Breast epithelium (tissue), 4 donors: ENCODE measurements at places on chromosomes 12 and 14.

DNA sequence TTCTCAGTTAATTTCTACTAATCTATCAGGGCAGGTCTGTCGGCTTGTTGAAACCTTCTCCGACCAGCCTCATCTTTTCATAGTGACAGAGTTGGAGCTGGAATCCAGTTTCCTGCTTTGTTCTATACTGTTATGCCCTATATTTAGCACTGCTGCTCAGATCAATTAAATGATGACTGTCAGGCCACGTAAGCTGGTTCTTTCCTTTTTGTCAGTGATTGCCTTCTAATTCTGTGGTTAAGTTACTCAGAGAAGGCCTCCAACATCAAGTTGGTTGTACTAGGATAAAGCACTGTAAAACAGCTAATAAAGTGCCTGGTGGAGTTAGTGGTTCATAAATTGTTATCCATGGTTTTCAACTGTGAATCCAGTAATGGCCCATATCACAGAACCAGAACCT is 22.6 kb downstream of the DERA start:
- no peak for DNase-seq

- DNase-seq, result no peak
Observed at GRCh38 chr12:130933269-130933995, 20.3 kb upstream of the ADGRD1 start.

GRCh38 chr12:123601602-123602489 is at the start of gene DDX55:
Gene DDX55 (plus strand): TSS chr12:123602099. CDS start chr12:123602149, 50 bp downstream.
- peak; percentile 78 for DNase-seq

GRCh38 chr14:100828031-100828769 is 2.3 kb downstream of the MEG3 start:
- no peak for DNase-seq

DNA sequence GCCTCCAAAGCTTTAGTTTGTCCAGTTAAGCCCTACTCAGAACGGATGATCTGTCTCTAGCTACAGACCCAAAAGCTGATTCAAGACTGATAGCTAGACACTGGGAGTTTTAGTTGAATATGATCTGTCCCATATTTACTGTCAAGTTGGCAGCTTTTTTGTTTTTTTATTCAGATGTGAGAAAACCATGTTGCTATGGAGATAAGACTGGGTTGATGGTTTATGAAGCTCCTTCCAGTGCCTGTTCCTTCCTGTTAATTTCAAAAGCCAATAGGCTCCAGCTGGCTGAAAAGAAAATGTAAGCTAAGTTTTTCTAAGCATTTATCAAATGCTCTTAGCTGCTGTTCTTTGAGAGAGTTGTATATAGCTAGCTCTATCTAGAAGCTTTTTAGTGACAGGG is 4.7 kb downstream of the DYNLL1 start:
- no peak for DNase-seq

DNA sequence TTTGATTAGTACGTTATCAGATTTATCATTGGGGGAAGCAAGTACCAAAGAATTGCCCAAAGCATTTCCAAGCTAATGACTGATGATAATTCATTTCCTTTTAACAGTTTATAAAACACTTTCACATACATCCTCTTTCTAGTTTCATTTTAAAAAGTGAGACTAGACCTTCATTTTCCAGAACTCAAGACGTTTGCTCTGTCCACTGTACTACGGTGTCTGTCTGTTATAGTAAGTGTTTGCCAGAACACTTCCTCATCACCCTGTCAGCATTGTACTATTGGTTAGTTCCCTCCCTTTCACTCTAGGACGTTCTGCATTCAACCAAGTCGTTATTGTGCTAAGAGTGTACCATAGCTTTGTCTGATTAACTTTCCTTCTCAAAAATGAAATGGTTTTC is 81.7 kb upstream of the TMEM263 start:
- no peak for DNase-seq

GRCh38 chr12:56078931-56079722 is 838 bp upstream of the ERBB3 start:
- peak; percentile 95 for DNase-seq

GRCh38 chr14:85466678-85467077 is 63.3 kb upstream of the FLRT2 start:
- DNase-seq, result no peak

- DNase-seq, result no peak
Observed at GRCh38 chr12:126700096-126700495, 1566.9 kb upstream of the TMEM132C start.

GRCh38 chr14:104792101-104792884 is 3.3 kb downstream of the AKT1 start:
- no peak for DNase-seq

DNA sequence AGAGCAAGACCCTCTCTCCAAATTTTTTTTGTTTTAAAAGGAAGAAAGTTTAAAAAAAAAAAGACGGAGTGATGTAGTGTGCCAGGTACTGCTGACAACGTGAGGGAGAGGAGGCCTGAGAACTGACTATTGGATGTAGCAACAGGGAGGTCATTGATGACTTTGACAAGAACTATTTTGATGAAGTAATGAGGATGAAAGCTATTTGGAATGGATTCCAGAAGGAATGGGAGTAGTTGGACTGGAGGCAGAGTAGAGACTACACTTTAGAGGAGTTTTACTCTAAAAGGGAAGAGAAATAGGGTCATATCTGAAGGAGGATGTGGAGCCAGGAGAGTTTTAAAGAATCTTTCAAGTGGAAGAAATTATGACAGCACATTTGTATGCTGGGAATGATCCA is 27.8 kb upstream of the SLC38A2 start:
- DNase-seq, result no peak

DNA sequence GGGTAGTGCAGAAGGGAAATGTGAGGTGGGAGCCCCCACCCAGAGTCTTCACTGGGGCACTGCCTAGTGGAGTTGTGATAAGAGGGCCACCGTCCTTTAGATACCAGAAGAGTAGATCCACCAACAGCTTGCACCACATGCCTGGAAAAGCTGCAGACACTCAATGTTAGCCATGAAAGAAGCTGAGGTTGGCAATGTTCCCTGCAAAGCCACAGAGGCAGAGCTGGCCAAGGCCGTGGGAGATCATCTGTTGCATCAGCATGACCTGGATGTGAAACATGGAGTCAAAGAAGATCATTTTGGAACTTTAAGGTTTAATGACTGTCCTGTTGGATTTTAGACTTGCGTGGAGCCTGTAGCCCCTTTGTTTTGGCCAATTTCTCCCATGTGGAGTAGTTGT is 468.4 kb upstream of the FOXG1 start:
- DNase-seq, result no peak

- no peak for DNase-seq
Observed at GRCh38 chr12:2291182-2291832, 238.5 kb downstream of the CACNA1C start.

DNA sequence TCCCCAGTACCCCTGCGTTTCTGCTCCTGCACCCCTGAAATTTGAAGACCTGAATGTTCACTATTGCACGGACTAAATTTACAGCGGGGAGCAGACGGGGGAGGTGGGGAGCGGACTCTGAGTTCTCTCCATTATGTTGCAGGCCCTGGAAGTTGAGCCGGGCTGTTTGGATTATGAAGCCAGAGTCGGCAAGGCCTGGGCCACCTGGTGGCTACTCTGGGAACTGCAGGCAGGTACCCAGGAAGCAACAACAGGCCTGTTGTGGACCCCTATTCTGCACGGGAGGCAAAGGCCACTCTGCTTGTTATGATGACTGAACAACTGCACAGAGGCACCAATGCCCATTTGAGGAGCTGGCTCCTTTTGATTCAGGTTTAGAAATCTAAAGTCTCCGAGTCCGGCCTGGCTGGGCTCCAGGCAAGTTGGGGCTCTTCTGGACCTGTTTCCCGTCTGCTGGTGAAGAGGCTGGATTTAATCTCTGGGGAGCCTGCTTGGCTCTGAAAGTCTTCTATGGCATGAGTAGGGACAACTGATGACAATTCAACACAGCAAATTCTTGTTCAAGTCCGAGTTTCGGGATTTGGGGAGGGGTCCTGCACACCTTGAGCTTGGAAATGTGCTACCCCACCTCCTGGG is 34.1 kb upstream of the FAM181A start:
- peak; percentile 74 for DNase-seq

GRCh38 chr12:77231501-77231918 is 166.1 kb upstream of the E2F7 start:
- peak; percentile 45 for DNase-seq

DNA sequence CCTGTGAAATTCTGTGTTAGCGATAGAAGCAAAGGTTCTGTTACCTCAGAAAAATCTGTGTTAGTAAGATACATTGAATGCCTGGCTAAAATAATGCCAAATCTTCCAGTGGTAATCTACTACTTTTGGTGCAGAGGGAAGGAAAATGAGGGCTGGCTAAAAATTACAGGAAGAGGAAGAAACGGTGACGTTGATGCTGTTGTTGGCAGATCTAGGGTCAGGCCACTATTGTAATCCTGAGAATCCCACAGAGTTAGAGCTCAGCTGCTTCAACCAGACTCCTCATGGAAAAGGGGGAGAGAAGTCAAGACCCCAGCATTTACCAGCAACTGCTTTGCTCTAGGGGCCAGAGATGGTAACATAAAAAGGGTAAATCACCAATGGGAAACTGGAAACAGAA is 145.1 kb downstream of the PPM1H start:
- DNase-seq, result no peak

DNA sequence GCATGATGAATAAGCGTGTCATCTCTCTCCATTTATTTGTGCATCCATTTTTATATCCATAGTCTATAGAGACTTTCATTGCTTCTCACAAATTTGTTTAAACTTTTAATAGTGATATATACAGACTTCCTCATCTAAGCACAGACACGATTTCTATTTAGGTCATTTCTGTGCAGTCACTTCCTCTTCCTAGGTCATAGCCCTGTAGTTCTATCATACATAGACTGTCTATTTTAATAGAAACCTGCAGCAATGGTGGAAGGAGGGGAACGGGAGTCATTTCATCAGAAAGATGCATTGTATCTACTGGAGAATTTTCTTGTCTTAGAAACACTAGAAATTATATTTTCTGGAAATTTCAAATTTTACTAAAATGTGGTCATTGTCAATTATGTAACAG is 133.4 kb upstream of the FGD4 start:
- no peak for DNase-seq

GRCh38 chr12:122894193-122895121 is 1.5 kb downstream of the VPS37B start:
- no peak for DNase-seq

- no peak for DNase-seq
Observed at GRCh38 chr12:103626498-103626897, 39.4 kb downstream of the STAB2 start.

DNA sequence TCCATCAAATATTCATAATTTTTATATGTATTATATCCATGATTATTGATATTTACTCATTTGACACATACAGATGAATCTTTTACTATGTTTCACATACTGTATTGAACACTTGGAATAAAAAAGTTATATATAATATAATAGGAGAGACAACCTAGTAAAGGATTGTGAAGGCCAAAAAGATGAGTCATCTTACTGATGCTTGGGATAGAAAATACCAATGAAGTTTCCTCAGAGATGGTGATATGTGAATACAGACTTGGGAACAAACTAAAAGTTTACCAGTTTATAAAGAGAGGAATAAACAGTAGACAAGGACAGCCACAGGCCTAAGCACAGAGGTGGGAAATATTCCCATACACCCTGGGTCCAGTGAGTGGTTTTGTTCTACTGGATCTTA is 743.9 kb upstream of the FLRT2 start:
- DNase-seq, result no peak

DNA sequence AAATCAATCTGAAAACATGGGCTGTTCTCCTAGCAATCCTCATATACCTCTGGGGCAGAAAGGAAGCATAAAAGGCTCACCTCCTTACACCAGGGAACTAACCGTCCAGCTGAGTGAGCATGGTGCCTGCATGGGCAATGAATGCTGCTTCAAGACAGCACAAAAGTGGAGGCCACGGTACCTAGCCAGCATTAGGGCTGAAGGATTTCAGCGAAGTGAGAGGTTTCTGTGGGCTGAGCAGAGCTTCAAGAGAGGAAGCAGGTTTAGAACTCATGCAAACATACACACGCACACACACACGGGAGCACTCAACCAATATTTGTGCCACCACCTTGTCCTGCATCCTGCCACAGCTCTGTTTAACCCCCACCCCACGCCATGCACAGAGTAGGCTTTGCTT is 838.5 kb upstream of the TMEM132C start:
- no peak for DNase-seq

GRCh38 chr12:125634813-125635212 is 569.6 kb downstream of the AACS start:
- DNase-seq, result no peak
